ENCODE measurements at places on chromosomes 1 and 21. TPM values are rescaled to one million over a fixed set of nuclear protein-coding genes. Genes with fewer than 3 reads are reported as not detected.

DNA sequence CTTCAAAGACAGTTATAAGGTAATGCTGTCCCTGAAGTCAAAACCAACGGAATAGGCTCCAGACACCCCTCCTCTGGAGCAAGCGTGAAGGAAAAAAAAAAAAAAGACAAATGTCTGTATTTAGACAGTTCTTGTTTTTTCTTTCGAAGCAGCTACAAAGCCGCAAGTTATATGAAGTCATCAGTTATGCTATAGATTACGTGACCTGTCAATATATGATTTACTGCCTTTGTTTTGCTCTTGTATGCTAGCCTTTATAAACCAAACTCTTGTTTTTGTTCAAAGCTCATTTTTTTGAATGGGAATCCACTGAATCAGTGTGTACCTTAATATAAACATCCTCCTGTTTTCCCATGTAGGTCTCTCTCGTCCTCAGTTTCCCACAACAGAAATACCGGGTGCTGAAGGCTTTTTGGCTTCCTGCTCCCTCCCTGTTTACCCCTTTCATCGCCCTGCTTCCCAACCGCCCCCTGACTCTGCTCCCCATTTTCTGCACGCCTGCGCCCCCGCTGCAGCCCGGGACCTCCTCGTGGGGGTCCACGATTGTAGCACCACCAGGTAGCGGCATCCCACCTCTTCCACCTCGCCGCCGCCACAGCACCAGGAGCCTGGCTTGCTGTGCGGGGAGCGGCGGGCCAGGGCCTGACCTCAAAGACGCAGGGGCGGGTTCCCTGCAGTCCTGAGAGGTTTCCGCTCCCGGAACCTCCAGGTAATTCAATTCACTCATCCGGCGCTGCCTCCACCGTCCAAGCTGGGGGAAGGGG, 5.2 kb upstream of the ZNF678 start:
- no peak for DNase-seq

- no peak for DNase-seq
Observed at GRCh38 chr1:194069831-194070218, 883.4 kb upstream of the B3GALT2 start.

Gene HHAT
- polyA plus RNA-seq: 10.8 TPM

DNA sequence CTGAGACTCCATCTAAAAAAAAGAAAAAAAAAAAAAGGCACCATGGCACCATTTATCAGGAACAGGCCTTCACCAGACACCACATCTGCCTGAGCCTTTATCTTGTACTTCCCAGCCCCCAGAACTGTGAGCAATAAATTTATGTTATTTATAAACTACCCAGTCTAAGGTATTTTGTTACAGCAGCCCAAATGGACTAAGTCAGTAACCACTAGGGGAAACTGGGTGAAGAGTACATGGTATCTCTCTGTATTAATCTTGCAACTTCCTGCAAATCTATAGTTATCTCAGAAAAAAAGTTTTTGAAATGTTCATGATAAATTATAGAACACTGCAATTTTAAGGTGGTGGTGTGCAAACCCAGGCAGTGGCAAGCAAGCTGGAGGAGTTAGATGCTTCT, 114.3 kb downstream of the LAMC2 start:
- no peak for DNase-seq

DNA sequence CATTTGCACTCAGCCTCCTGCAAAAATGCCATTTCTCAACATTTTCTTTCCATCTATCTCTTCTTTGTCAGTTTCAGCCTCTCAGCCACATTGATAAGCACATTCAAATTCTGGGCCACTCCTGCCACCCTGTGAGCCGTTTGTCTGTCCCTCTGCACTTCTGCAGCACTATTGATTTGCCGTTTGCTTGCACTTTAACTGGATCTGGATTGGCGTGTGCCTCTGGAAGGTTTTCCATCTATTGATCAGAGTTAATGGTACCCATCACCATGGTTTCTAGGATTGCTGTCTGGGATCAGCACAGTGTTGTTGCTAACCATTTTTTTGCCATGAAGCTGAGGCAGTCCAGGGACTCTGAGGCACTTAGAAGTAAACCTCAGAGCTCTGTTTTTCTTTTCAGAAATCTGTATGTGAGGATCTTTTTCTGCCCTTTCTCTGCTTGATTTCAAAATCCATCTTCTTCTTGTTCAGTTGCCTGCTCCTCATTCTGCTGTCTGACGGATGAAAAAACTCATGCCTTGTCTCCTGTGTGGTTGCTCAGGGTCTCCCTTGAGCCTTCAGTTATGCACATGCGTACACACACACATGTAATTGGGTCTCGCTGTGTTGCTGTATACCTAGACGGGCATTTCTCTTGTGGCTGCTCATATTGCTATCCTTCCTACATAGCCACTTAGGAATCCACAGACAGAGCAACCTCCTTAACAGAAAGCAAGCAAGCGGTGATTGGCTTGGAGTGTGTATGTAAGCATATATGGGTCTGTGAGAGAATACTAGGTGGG, 67.9 kb downstream of the NOS1AP start:
- no peak for DNase-seq

Data from SK-N-SH (cell line).